Stimulated activated CD4-positive, alpha-beta T cell treated with anti-CD3 and anti-CD28 coated beads, Interleukin-1b, Interleukin-23, amount 100 ng/mL, for 1 hour (primary cell): ENCODE measurements at places on chromosomes 3 and 15.

DNA sequence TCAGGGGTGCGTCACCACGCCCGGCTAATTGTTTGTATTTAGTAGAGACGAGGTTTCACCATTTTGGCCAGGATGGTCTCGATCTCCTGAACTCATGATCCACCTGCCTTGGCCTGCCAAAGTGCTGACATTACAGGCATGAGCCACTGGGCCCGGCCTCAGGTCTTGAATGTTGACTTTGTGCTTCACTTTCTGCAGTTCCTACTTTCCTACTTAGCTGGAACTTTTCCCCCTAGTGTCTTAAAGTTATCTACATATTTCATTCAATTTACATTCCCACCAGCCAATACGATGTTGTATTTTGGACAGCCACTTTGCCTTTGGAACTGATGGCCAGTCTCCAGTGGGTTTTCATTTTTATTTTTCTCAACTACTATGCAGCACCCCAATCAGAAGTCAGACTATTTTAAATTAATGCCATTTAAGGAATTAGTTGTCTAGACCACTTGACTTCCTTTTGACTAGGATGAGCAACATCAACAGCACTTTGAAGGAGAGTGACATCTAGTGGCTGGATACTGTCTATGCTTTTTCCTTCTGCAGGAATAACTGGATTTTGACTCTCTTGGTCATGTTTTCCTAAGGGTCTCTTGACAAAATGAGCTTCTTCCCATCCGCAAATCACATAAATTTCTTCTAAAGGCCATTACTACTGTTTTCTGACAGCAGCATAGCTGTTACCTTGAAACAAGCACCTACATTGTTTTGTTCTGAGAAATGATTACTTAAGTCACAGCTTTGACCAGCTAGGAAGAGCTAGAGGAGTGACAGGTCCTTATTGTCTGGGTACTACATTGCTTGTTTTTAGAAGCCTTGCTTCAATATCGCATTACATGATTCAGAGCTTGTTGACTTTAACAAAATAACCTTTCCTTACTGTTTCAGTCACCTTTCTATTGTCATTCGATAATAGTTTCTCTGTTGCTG is 140.2 kb downstream of the ITPR1 start:
- no peak for DNase-seq

DNA sequence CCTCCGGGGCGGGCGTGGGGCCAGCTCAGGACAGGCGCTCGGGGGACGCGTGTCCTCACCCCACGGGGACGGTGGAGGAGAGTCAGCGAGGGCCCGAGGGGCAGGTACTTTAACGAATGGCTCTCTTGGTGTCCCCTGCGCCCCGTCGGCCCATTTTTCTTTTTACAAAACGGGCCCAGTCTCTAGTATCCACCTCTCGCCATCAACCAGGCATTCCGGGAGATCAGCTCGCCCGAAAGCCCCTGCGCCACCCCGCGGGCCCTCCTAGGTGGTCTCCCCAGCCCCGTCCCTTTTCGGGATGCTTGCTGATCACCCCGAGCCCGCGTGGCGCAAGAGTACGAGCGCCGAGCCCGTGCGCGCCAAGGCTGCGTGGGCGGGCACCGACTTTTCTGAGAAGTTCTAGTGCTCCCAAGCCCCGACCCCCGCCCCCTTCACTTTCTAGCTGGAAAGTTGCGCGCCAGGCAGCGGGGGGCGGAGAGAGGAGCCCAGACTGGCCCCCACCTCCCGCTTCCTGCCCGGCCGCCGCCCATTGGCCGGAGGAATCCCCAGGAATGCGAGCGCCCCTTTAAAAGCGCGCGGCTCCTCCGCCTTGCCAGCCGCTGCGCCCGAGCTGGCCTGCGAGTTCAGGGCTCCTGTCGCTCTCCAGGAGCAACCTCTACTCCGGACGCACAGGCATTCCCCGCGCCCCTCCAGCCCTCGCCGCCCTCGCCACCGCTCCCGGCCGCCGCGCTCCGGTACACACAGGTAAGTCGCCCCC is at the start of gene THBS1:
THBS1 (plus strand) TSS at position 595 of the 757 bp plus-strand sequence. CDS start 779 bp downstream, outside the sequence.
- DNase-seq, result no peak

DNA sequence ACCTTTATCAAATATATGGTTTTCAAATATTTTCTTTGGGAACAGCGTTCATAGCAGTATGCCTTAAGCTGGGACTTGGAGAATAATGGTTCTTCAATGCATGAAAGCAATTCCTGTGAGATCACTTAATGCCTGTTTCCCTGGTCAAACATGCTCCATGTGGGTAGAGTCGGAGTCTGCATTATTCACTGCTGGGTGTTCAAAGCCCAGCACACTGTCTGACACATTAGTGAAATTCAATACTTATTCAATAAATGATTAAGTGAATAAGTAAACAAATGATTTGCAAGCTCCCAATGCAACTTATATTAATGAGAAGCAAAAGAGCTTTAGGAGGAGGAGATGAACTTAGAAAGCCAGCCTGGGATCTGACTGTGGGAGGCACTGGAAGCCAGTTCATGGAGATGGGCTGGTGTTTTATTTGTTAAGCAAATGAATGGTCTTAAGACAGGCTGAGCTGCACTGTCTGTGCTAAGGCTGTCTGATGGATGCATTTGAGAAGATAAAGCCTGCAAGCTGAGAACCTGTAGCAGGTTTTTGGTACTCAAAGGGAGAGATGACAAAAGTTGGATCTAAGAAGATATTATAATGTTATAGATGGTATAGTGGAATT is 490.8 kb downstream of the MCTP2 start:
- no peak for DNase-seq

DNA sequence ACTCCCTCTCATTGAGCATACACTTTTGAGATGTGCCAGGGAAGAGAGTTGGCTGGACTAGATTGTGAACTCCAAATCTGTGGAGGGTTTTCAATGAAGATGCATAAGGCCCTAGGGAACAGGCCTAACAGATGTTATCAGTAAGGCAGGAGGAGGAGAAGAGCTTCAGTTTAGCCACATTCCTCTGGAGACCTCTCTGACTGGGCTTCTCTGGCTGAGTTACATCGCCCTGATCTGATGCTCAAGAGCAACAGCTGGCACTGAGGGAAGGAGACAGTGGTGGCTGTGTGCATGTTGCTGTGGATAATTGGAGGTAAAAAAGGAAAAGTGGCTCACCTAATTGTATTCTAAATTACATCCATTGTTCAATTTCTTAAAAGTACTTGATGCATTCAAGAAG is 206.4 kb upstream of the CFAP20DC start:
- DNase-seq, result no peak

GRCh38 chr15:67836477-67836876 is 3.4 kb downstream of the RNU6-1 start:
- DNase-seq, result no peak

- DNase-seq, result no peak
These were observed 631.8 kb upstream of the GRM7 start for GRCh38 chr3:6228958-6229683.
